ENCODE measurements at places on chromosomes 7 and 10.

GRCh38 chr10:12194752-12195271 lies 879 bp downstream of the NUDT5 start:
- no peak for DNase-seq

GRCh38 chr7:10571759-10572158 lies 401.9 kb upstream of the PHF14 start:
- no peak for DNase-seq

DNA sequence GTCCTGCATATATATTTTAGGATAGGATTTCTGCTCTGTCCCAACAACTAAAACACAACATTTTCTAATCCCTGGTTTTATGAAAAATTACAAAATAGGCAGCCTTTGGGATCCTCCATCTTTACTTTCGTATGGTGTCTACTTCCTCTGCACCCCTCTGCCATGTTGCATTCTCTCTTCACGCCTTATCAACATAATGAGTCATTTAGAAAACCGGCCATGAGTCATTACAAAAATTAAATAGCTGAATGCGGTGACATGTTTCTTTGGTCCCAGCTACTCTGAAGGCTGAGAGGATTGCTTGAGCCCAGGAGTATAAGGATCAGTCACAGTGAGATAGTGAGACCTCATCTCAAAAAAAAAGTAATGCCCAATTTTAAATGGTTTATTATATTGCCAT lies 148.1 kb upstream of the CELF2 start:
- DNase-seq = no peak

DNA sequence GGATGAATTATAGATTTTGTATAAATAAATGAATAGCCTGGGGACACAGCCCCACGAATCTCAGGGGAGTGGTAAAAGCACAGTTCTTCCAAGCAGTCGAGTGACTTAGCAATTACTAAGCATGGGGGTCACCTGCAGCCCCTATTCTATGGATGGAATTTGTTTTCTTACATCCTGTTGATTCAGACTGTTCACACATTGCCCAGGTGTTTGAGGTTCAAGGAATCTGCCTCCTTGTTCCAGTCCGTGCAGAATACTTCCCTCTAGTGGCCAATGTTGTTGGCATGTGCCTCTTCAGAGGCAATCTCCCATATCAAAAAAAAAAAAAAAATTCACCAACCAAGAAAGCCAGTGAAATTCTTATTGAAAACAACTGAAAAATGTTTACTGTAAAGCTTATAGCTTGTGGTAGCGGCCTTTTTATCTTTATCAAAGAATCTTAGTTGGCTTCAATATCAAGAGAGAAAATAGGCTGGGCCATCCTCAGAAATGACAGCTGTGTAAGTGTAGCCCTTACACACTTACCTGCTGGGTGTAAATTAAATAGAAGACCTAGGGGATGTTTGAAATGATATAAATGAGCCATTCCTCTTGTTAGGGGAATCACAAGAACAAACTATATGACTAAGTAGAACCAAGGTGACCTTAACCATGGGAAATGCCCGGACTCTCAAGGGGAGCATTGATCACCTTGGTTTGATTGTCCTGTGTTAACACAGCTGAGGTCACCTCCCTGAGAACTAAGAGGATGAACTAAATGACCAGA lies 7.8 kb downstream of the LIPM start:
- DNase-seq = no peak

DNA sequence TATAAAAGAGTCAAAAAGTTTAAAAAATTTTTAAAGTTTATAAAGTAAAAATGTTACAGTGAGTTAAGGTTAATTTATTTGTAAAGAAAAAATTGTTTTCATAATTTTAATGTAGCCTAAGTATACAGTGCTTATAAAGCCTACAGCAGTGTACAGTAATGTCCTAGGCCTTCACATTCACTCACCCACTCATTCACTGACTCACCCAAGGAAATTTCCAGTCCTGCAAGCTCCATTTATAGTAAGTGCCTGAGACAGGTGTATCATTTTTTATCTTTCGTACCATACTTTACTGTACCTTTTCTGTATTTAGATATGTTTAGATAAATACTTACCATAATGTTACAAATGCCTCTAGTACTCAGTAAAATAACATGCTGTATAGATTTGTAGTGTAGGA lies 269.7 kb upstream of the PHF14 start:
- no peak for DNase-seq

DNA sequence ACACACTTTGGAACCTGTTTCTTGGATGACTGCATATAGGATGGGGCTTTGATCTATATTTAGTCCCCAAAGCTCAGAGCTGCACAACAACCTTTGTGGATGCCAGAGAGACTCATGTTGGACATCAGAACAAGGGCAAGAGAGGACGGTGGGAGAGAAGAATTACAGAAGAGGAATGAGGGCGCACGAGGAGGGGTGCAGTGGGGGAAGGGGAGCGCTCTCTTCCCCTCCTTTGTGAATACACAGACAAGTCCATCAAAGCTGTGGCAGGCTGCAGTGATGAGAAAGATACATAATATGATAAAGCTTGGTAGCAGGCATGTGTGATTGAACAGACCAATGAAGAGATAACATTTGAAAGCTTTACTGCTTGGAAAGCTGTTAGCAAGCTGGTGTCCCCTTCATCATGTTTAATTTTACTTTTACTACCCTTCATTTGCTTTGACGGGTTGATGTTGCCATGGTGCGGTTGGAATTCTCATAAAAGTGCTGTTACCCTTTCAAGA lies 857.8 kb downstream of the KCNMA1 start:
- no peak for DNase-seq

- no peak for DNase-seq
Observed at GRCh38 chr7:23956772-23957576, 247.0 kb downstream of the STK31 start.

DNA sequence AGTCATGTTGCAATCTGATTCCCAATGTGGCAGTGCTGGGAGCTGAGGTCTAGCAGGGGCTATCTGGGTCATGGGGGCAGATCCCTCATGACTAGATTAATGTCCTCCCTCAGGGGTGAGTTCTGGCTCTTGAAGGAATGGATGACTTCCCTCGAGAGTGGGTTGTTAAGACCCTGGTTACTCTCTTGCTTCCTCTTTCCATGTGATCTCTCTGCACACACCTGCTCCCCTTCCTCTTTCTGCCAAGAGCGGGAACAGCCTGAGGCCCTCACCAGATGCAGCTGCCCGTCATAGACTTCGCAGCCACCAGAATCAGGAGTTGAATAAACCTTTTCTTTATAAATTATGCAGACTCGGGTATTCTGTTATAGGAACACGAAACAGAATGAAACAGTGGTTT lies 37.8 kb downstream of the SFMBT2 start:
- DNase-seq = no peak

GRCh38 chr10:59090817-59091622 lies 85.4 kb upstream of the PHYHIPL start:
- DNase-seq = no peak

DNA sequence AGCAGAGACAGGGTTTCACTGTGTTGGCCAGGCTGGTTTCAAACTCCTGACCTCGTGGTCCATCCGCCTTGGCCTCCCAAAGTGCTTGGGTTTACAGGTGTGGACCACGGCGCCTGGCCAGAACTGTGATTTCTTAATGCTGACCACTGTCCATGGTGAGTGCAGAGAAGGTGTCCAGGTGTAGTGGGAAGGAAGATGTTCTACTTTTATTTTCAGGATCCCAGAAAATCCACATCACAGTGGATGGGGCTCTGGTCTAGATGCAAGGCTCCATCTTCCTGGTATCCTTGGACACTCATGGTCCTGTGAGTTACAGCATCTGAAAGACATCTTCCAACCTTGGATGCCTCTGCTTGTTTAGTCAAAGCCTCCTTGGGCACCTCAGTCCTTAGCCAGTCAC lies 92.7 kb downstream of the CCDC3 start:
- DNase-seq = no peak
